ENCODE measurements at places on chromosomes 3 and 15.

DNA sequence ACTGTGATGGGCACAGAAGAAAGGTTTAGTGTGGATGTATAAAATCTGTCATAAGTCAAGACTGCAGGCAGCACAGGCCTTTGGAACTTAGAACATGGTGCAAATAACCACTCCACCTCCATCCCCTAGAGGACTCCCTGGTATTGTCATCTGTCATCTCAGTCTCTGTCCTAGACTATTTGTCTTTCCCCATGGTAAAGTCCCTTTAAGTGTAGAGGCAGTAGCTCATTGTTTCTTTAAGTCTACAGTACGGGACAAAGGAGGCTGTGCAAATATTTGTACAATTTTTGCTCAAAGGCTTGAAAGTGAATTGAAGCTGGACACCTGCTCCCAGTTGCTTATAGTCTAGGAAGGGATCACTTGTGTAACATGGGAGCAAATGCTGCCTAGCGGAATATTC, 3.2 kb upstream of the PXYLP1 start:
- no peak for DNase-seq

DNA sequence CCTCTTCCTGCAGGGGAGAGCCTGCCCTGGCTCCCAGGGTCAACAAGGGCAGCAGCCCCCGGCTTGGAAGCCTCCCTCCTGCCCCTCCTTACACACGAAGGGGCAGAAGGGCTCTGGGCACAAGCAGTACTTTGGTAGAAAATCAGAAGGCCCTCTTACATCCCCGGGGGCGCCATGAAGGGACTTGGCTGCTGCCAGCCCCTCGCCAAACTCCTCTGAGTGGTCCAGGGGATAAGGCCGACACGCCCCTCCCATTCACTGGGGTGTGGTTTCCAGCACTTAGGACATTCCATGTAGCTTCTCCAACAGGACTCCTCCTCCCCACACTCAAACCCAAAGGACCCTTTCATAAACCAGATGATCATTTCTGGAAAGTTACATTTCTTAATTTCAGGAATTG, 1.2 kb upstream of the ST8SIA2 start:
- no peak for DNase-seq

GRCh38 chr3:61425356-61425755, 136.0 kb upstream of the PTPRG start:
- DNase-seq, result no peak

GRCh38 chr3:83065851-83066460, 1304.5 kb upstream of the GBE1 start:
- DNase-seq, result no peak

GRCh38 chr3:177680472-177680821, 483.2 kb upstream of the TBL1XR1 start:
- no peak for DNase-seq

- no peak for DNase-seq
These were observed 136.8 kb downstream of the PGPEP1L start for GRCh38 chr15:98870788-98871187.

DNA sequence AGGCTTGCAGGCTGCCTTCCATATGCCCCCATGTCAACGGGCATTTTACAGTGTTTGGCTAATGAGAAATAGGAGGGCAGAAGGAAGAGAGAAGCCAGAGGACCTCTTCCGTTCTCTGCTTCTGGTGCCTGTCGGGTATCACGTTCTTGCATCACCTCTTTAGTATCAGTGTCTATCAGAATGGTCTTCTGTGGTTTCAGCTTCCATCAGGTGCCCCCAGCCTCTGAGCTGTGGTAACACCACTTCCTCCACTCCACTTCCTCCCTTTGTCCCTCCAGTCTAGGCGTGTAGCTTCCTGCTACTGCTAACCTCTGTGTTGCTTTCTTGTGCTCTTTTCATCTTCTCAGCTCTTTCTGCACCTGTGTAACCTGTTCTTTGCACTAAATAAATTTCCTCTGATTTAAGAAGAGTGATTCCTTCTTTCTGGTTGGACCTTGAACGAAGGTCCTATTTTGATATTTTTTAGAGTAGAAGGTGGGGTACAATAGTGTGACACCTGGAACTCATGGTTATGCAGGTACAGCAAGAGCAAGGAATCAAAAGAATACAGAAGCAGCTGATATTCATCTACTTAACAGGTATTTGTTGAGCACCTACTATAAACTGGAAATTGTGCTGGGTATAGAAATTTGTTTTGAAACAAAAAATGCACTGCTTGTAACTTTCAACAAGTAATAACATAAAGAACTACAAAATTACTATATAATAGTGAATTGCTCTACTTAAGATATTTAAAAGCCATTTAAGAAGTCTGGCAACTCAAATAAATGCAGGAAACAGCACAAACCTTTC, 27.4 kb upstream of the FOXB1 start:
- DNase-seq, result no peak

DNA sequence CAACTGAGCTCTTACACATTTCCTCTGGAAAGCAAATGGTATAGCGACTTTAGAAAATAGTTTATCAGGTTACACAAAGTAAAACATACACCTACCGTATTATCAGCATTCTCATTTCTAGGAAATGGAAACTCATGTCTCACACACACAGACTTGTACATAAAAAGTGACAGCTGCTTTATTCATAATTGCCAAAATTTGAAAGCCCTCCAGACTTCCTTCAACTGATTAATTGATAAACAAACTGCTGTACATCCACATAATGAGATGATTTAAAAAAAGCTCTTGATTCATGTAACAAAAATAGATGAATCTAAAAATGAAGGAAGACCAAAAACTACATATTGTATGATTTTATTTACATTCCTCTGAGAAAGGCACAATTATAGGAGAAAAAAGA, 425.5 kb downstream of the GABRG3 start:
- no peak for DNase-seq
